Hindlimb muscle (tissue), 1 donor: ENCODE measurements at places on chromosomes 5 and 9. TPM values are rescaled to one million over a fixed set of nuclear protein-coding genes. Genes with fewer than 3 reads are reported as not detected.

Gene PCDHB3
- 2.6 TPM for polyA plus RNA-seq

DNA sequence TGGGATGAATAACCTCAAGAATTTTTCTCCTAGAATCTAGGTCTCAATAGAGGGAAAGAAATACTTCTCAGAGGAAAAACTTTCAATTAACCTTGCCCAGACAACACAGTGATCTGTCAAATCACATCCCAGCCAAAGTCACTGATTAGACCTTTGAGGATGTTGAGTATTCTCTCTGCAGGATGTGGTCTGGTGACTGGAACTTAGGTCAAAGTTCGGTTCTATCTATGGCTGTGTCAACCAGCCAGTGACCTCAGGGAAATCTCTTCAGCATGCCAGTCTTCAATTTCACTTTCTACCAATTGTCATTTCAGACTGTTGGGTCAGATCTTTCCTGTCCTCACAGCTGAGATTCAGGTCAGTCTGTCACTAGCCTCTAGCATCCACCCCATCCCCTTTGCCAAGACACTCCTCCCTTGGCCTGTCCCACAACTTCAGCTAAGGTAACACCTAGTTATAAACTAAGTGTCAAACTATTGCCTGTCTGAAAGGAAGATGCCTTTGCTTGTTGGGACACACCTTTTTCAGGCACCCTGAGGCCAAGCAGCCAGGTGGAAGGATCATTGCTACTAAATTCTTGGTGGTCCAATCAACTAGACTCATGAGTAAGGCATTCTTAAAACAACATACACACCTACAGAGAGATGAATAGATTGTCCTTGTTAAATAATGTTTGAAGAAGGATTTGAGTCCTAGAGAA is 156.3 kb upstream of the FST start:
- DNase-seq, result no peak

Gene SPATA31E1
- not detected for polyA plus RNA-seq

Gene N4BP3
- polyA plus RNA-seq, result 31.8 TPM

Gene GAPVD1
- polyA plus RNA-seq, result 21.2 TPM

Gene SLC25A2
- not detected for polyA plus RNA-seq

Gene PCDHGA10
- polyA plus RNA-seq, result 1.6 TPM

DNA sequence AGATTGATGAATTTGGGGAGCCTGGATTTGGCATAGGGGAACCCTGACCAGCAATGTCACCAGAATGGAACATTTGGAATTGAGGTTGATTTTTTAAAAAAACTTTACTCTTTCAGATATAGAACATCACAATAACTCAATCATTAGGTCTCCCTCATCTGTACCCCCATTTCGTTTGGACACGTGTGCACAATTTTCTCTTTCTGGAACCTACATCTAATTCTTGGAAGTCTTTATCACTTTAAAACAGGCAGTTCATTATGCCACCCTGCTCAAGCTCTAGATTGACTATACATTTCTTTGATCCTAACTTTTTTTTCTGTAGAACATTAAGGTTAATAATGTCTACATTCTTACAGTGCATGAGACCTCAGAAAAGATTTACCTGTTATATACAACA is 3.7 kb upstream of the SSBP2 start:
- no peak for DNase-seq

GRCh38 chr5:126864042-126864688 is 87.2 kb downstream of the LMNB1 start:
- DNase-seq, result no peak

DNA sequence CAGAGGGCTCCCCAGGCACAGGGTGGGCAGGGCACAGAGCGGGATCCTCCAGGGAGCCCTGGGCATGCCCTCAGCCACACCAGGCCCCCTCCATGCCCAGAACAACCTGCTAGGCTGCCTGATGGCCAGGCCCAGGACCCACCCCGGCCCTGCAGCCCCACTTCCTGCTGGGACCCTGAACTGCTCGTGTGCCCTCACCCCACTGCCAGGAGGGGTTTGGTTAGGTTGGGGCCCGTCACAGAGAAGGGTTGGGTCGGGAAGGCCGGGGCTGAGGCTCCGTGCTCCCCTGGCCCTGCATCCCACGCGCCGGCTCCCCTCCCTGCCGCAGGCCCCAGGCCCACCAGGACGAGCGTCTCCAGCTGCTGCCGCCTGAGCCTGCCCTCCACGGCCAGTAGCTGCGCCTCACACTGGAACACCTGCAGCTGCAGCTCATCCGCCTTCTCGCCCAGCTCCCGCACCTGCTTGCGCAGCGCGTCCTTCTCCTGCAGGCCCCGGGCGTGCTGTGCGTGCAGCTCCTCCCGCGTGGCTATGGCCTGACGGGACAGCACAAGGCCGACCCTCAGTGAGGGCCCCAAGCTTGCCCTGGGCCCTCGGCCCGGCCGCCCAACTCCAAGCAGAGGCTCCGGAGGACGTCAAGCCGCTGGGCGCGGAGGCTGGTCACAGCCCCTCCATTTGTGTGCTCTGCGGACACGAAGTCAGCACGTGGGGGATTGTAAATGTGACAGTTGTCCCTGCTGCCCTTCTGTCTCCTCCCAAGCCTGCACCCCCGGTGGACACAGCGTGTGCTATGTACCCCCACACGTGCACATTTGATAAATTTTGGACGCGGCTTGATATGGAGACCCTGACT is 4.0 kb upstream of the DNLZ start:
- DNase-seq, result no peak

Gene TPPP
- polyA plus RNA-seq, result 7.7 TPM

Gene MCIDAS
- polyA plus RNA-seq, result not detected

DNA sequence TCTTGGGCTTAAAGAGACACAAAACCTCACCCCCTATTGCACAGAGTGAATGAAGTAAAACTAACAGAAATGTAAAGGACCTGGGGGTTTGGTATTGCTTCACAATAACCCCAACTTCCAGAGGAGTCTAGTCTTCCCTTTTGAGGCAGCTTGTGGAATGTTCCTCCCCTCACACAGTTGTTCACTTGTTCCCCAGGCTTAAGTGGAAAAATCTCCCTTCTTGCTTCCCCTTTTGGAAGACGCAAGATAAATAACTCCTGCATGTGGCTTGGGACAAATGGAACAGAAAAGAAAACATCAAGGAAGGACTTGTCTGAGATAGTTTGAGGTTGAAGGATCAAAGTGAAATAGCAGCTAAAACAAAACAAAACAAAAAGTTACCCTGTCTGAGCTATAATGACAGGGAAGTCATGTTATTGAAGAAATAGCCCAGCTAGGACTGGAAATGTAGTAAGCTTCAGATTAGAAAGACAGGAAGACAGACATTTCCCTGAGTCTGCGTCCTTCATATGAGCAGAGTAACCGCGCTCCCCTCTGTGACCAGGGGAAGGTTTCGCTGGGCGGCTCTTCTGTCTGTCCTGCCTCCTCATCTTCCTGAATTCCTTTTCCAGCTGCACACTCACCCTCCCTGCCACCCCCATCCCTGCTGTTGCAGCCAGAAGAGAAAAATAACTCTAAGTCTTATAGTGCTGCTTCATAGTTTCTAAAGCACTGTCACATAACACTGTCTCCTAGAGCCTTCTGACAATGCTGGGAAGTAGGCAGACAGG is 8.8 kb downstream of the SPARC start:
- no peak for DNase-seq

GRCh38 chr9:4117835-4118610 is 181.8 kb downstream of the GLIS3 start:
- DNase-seq, result no peak

DNA sequence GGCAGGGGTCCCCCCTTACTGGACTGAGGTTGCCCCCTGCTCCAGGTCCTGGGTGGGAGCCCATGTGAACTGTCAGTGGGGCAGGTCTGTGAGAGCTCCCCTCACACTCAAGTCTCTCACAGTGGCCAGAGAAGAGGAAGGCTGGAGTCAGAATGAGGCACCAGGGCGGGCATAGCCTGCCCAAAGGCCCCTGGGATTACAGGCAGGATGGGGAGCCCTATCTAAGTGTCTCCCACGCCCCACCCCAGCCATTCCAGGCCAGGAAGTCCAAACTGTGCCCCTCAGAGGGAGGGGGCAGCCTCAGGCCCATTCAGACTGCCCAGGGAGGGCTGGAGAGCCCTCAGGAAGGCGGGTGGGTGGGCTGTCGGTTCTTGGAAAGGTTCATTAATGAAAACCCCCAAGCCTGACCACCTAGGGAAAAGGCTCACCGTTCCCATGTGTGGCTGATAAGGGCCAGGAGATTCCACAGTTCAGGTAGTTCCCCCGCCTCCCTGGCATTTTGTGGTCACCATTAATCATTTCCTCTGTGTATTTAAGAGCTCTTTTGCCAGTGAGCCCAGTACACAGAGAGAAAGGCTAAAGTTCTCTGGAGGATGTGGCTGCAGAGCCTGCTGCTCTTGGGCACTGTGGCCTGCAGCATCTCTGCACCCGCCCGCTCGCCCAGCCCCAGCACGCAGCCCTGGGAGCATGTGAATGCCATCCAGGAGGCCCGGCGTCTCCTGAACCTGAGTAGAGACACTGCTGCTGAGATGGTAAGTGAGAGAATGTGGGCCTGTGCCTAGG is at the start of gene CSF2:
Gene CSF2, plus strand, starts transcription at position 559 of the 783 bp plus-strand sequence. Its CDS starts 35 bp downstream, at position 594.
- DNase-seq, result no peak

Gene PDE4D
- 40.8 TPM for polyA plus RNA-seq

GRCh38 chr5:72653586-72653985 is 146.4 kb upstream of the ZNF366 start:
- no peak for DNase-seq

Gene CCL28
- 0.17 TPM for polyA plus RNA-seq

Gene PDGFRB
- polyA plus RNA-seq, result 174 TPM

- no peak for DNase-seq
Measured at GRCh38 chr5:179180061-179180610, 120.0 kb downstream of the ZNF354C start.

- DNase-seq, result no peak
Measured at GRCh38 chr5:142428773-142429473, 104.1 kb upstream of the SPRY4 start.

Gene PTGDS
- polyA plus RNA-seq, result 24.2 TPM

GRCh38 chr9:87193925-87194868 is 246.9 kb upstream of the GAS1 start:
- DNase-seq, result peak; percentile 53

Gene GBGT1
- 5.4 TPM for polyA plus RNA-seq

- no peak for DNase-seq
Measured at GRCh38 chr9:107881626-107882300, 392.2 kb upstream of the KLF4 start.

DNA sequence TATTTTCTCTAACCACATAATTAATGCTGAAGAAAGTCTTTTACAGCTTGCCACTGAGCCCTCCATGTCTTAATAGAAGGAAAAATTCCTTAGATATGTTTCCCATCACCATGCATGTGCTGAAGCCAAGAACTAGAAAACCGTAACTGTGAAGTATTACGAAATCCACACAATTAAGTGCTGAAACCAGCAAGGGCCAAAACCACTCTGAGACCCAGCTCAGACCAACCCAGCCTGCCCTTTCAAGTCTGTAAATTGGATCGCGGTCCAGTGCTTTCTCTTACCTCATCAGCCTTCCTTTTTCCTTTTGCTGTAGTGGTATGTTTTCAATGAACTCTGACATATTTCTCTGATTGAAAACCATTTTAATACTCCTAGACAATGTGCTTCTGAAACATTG is 26.3 kb downstream of the SEMA5A start:
- DNase-seq, result no peak

Gene PDE8B
- 2.4 TPM for polyA plus RNA-seq

Gene CCL27
- 0.67 TPM for polyA plus RNA-seq

- no peak for DNase-seq
Measured at GRCh38 chr9:127801955-127802575, 617 bp upstream of the FPGS start.

Gene CDX1
- polyA plus RNA-seq, result 0.19 TPM

GRCh38 chr5:6081727-6082210 is 296.6 kb downstream of the MED10 start:
- no peak for DNase-seq

DNA sequence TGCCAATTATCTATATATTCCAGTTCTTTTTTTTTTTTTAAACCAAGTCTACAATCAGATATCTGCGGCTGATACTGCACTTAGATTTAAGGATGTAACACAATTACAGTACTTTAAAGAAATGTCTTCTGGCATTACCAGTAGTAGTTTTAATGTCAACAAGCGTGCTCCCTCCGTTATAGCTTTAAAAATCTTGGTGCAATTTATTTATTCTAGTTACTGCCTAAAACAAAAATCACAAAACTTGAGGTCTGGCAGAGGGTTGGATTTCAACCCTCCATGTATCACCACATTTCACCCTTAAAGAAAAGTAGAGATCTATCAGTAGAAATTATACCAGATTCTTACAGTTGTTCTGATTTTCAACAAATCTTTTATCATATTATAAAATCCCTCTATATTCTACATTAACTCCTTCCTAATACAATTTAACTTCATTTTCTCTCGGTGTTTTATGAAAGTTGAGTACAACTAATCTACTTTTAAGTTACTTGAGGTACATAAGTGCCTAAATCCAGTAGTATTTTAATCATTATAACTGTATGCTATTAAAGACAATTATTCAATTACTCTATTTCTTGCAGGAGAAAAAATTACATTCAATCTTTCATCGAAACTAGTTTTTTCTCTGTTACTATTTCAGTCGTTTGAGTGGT is 2.0 kb upstream of the RICTOR start:
- DNase-seq, result no peak

Gene PIP5K1B
- 1.7 TPM for polyA plus RNA-seq

Gene FST
- 33.1 TPM for polyA plus RNA-seq

- DNase-seq, result no peak
Measured at GRCh38 chr5:107012371-107012770, 658.4 kb downstream of the EFNA5 start.

- peak; percentile 18 for DNase-seq
Measured at GRCh38 chr5:137622850-137623249, 113.0 kb downstream of the KLHL3 start.

DNA sequence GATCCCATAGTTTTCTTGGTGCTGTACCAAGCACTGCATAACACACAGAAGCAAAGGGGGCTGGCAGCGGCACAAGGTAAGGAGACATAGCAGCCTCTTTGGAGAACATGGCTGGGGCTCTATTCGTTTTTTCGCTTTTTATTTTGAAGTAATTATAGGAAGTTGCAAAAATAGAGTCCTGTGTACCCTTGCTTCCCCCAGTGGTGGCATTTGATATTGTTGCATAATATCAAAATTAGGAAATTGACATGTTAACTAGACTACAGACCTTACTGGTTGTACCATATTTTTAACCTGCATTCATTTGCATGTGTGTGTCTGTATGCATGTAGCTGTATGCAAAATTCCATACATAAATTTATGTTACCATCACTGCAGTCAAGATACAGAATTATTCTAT is 6.6 kb upstream of the UBQLN1 start:
- DNase-seq, result no peak

Gene CEL
- polyA plus RNA-seq, result 2.6 TPM

DNA sequence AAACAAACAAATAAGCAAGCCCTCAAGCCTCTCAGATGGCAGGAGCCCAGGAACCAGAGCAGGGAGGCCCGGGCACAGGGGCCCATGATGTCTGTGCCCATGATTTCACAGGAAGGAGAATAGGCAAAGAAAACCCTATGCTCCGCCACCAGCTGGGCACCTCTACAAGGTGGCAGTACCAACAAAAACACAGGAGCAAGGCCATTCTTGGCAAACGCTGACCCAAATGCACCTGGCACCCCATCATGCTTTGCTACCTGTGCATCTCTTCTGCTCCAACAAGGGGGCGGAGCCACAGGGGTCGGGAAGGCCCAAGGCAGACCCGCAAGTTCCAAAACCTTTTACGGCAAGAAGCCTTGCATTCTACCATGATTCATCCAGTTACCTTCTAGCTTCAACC is 3.1 kb downstream of the BRD3 start:
- DNase-seq, result no peak

Gene ARID3C
- polyA plus RNA-seq, result 0.18 TPM

- DNase-seq, result no peak
Measured at GRCh38 chr5:78889369-78890140, 95.6 kb downstream of the ARSB start.
